ENCODE measurements at places on chromosomes 12 and 14.
A peak's percentile ranks its signal among the peaks of the same experiment; 100 is the strongest.

GRCh38 chr14:53509276-53510244, 356.4 kb upstream of the DDHD1 start:
- peak; percentile 14 for DNase-seq

GRCh38 chr12:42370013-42370412, 44.0 kb downstream of the PPHLN1 start:
- DNase-seq = no peak

DNA sequence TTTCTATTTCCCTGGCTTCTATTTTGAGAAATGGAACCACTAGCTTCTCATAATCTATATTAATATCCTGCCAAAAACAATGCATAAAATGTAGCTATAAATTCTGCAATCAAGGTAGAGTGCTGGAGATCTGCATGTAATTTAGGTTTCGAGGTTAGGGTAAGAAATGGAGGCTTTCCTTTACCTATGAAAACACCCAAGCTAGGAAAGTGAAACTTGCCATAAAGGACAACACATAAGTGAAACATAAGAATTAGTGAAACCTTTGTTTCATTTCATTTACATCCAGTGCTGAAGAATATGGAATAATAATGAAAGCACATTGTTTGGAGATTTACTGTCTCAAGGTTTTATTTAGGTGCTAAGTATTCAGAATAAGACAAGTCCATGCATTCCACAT, 9.7 kb downstream of the CLEC2A start:
- no peak for DNase-seq

- no peak for DNase-seq
These were observed 114.8 kb upstream of the FOXN3 start for GRCh38 chr14:89531661-89532335.

GRCh38 chr14:72332046-72332445, 399.8 kb downstream of the RGS6 start:
- peak; percentile 11 for DNase-seq

DNA sequence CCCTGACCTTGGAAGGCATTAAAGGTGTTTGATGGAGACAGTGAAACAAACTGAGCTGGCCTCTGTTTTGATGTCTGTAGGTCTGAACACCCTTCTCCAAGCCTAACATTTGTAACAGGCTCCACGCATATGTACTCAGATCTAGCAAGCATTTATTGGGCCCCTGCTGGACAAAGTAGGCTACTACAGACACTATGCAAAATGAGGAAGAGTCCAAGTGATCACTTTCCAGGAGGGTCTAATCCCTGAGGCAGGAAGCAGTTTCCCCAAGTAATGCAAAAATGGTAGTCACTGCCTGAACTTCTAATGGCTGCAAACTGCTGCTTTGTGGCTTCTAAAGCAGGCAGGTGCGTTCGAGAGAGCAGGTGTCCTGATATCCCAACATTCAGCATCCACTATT, 405.8 kb downstream of the MED13L start:
- no peak for DNase-seq

GRCh38 chr12:113103756-113104450, 31.7 kb downstream of the RASAL1 start:
- DNase-seq = no peak

DNA sequence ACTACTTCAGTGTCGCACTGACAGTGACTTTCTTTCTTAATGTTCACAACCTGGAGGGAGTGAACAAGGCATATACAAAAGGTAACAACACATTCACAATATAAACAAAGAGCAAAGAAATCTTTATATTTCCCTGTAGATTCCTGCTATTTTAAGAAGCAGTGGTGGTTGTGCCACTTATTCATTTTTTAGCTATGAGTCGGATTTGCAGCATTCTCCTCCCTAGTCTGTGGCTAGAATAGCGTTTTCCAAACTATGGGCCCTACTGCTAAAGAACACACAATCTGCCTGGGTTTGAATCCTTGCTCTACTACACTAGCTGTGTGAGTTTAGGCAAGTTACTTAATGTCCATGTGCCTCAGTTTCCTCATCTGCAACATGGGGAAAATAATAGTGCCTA, 18.6 kb upstream of the MDM1 start:
- no peak for DNase-seq

DNA sequence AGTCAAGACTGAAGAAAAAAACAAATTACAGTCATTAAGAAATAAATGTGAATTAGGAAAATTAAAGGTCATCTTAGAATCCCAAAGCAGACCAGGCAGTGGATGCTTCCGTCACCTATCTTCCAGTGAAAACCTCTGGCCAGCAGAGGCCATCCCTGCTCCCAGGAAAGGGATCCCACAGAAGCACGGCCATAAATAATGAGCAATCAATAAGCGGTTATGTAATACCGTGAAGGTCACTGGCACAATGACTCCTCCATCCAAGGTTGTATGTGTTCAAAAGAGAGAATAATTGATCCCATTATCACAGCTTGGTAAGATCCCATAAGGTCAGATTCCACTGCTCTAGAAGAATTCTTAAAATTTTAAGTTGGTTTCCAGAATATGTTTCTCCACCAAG, 85.7 kb downstream of the PPP2R5E start:
- no peak for DNase-seq

GRCh38 chr14:64556526-64556925, 6.8 kb downstream of the PPP1R36 start:
- no peak for DNase-seq

DNA sequence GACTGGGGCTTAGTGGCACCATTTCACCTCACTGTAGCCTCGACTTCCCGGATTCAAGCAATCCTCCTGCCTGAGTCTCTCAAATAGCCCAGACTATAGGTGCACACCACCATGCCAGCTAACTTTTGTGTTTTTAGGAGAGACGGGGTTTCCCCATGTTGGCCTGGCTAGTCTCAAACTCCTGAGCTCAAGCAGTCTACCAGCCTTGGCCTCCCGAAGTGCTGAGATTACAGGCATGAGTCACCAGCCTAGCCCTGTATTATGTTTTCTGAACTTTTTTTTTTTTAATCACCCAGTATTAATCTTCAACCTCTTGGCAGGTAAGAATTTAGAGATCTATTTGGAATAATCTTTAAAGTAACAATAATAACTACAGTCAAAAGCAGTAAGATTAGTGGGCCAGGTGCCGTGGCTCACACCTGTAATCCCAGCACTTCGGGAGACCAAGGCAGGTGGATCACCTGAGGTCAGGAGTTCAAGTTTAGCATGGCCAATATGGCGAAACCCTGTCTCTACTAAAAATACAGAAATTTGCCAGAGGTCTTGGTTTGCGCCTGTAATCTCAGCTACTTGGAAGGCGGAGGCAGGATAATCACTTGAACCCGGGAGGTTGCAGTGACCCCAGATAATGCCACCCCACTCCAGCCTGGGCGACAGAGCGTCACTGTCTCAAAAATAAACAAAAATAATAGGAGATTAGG, 8.6 kb downstream of the NANOG start:
- no peak for DNase-seq

DNA sequence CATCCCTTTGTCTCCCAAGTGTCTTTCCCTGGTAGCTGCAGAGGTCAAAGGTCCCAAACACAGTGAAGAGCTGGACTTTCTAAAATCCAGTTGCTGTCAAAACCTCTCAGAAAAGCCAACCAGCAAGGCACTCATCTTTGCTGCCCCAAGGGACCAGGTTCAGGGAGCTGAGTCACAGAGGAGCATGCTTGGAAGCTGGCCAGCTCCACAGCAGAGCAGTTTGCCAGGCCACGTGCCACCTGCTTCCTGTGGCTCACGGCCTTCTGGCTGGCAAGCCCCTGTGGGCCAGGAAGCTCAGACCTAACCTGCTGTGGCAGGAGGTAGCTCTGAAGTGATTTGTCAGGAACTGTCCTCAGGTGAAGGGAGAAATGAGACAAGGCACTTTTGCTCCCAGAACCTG, 3.6 kb downstream of the ISCU start:
- DNase-seq = no peak

DNA sequence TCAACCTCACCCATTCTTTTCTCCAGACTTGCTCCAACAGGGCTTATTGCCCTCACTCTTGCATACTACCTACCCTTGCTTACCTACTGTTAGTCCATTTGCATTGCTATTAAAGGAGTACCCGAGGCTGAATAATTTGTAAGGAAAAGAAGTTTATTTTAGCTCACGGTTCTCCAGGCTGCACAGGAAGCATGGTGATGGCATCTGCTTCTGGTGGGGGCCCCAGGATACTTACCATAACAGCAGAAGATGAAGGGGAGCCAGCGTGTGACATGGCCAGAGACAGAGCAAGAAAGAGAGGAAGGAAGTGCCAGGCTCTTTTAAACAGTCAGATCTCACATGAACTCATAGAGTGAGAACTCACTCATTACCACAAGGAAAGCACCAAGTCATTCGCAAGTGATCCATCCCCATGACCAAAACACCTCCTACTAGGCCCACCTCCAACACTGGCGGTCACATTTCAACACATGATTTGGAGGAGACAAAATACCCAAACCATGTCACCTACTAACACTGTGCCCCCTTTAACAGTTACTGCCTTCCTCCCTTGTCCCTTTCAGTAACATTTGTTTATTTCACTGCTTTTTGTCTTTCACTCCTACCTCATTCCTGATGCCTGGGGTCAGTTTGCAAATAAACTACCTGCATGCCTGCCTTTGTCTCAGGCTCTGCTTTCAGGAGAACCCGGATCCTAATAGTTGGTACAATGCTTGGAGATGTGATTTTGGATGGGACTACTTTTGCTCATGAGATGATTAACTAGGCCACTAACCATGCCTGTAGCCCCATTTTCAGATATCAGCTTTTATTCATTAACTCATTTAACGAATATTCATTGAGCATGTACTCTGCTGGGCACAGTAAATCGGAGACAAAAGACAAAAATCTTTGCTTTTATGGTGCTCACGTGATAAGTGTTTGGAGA, 41.6 kb upstream of the CSRP2 start:
- DNase-seq = no peak

GRCh38 chr12:11446372-11446771, 51.0 kb upstream of the PRB2 start:
- no peak for DNase-seq

DNA sequence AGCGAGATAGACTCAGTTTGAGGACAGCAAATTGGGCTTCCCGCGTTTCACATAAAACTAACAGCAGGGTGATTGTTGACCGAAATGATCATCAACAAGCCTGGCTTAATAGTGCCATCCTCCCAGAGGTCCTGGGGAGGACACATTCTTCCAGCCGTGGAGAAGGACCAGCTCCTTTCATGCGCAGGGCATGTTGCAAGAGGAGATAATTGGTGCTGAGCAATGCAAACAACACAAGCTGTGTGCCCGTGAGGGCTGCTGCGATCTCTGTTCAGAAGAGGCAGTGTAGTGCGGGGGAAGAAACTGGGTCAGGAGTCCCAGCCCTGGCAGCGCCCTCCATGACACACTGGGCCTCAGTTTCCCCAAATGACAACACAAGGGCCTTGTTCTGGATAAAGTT, 54.3 kb downstream of the CCDC85C start:
- no peak for DNase-seq

GRCh38 chr12:103799857-103800771, 40.9 kb downstream of the NT5DC3 start:
- peak; percentile 79 for DNase-seq

- DNase-seq = no peak
These were observed 117.8 kb upstream of the HIF1A start for GRCh38 chr14:61577506-61577931.

DNA sequence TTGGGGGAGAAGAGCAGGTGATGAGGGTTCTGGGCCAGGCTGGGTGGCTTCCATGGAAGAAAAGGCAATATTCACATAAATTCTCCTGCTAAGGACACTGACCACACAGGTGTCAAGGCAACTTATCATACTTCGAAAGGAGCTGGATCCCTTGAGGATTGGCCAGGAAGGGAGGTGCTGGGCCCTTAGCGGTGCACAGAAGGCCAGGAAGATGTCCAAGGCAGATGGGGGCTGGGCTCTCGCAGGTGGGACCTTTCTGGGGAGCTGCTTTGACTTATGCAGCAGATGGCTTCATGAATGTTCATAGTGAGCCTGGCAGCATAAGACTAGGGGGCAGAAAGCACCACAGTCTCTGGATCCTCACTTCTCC, 3.9 kb downstream of the CD63 start:
- DNase-seq = no peak

GRCh38 chr12:52049286-52049685, 2.0 kb upstream of the NR4A1 start:
- DNase-seq = no peak

DNA sequence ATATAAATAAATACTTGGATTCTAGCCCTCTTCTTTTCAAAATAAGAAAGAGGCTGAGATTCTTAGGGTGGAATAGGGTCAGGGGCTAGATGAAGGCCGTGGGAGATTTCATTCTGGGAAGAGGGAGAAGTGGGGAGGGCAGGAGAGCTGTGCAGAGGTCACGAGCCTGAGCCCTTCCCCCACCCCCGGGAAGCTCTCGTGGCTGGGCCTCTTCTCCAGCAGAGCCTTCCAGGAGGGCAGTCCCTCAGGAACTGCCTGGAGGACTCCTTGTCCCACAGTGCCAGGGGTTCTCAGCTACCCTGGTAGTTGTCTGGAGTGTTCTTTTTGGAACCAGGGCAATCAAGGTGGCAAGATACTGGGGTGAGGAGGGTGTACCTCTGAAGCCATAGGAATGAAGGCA, 94.0 kb downstream of the ESR2 start:
- DNase-seq = no peak

DNA sequence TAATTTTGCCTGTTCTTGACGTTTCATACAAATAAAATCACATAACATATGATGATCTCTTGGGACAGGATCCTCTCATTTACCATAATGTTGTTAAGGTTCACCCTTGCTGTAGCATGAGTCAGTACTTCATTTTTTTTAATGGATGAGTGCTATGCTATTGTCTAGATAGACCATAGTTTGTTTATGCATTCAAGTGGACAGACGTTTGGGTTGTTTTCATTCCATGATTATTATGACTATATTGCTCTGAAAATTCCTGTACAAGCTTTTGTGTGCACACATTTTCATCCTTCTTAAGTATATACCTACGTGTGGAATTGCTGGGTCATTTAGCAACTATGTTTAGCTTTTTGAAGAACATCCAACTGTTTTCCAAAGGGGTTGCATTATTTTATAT, 325.6 kb upstream of the TMEM132C start:
- no peak for DNase-seq

DNA sequence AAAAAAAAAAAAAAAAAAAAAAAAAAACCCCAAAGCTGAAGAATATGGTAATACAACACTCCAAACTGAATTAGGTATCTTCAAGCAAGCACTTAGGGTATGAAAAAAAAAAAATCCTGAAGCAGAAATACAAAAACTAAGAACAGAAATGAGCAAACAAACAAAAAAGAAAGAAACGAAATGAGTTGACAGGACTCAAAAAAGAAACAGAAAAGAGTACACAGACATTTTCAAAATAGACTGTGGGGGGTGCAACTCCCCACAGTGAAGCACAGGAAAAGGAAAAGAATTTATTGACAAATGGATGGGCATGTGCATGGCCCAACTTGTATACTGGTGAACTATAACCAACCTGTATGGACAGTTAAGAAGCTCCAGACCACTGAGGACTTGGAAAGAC, 24.6 kb downstream of the RPS6KA5 start:
- DNase-seq = no peak

All from Ammon's horn (tissue), 1 donor.